ENCODE measurements at places on chromosomes 4 and X.

DNA sequence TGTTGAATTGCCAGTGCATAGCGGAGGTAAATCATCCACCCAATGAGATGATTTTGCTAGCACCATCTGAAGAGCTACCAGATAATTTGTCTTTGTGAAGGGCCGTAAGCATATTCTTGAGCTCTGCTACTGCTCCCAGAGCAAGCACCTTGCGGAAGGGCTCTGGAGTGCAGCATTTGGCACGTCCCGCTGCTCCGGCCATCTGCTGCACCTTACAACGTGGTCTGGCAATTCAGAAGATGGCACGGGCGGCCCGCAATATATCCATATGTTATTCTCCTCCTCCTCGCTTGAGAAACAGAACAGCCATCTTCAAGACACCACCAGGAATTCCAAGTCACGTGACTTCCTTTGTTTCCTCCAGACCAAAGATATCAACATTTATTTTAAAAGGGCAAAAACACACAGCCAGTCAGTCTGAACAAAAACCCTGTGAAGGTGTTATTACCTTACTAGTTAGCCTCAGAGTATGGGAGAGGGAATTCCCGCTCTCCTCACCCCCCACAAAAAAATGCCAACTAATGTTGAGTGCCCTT lies 1095.7 kb upstream of the TENM3 start:
- no peak for DNase-seq

DNA sequence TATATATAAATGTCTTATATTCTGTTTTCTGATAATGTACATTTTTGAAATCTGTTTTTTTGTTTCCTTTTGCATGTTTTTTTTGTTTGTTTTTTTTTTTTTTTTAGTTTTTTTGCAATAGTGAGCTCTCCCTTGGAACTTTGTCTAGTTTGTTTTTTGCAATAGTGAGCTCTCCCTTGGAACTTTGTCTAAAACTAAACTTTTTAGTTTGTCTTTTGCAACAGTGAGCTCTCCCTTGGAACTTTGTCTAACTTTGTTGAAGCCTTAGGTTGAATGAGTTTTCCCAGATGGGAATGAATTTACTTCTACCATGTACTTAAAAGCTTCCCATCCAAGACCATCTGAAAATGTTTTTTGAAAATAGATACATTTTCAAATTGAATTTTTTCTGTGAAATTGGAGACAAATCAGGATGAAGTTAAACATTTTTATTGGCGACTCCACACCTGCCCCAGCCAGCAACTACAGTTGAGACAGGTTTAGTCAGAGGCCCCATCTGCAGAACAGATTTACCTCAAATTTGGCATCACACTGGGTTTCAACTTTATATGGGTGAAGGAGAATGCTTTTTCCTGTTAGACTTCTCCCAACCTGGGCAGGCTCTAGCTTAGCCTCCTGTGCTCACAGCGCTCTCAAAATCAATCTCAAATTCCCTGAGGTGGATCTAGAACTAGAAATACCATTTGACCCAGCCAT lies 16.0 kb downstream of the SLC9B2 start:
- no peak for DNase-seq

DNA sequence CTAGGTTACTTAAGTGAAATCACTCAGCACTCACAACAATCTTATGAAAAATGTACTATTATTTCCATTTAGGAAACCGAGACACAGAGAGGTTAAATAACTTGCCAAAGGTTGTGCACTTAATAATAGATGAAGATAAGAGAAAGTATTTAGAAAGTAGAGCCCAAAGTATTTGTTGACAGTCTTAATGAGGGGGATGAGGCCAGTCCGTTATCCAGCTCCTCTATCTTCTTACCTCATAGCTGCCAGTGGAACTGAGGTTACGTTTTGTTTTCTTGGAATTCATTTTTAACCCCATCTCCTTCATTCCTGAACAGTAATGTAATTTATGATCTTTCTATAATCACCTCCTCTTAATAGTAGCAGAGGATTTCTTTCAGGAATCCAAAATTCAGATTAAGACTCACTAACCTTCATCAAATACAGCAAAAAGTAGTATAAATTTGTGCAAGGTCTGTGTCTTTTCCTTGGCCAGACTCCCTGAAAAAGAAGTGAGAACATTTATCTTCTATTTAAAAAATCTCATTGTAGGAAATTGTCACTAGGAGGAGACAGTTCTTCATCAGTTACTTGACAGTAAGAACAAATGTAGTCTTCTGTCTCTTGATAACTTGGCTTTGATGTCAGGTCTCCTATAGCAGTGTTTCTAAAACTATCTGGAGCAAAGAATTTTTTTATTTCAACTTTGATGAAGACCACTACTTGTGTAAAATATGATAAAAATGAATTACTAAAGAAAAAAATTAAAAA lies 35.5 kb downstream of the F8 start:
- no peak for DNase-seq

- DNase-seq = no peak
These were observed 54.8 kb downstream of the DHX15 start for GRCh38 chr4:24529555-24529954.

- no peak for DNase-seq
These were observed 17.7 kb upstream of the PPEF2 start for GRCh38 chr4:75919920-75920319.

GRCh38 chrX:107448998-107449835 lies at the start of gene FRMPD3:
TSS of gene FRMPD3 (plus strand) at chrX:107449652. CDS start at chrX:107526589, 76,937 bp downstream.
- peak; percentile 47 for DNase-seq

DNA sequence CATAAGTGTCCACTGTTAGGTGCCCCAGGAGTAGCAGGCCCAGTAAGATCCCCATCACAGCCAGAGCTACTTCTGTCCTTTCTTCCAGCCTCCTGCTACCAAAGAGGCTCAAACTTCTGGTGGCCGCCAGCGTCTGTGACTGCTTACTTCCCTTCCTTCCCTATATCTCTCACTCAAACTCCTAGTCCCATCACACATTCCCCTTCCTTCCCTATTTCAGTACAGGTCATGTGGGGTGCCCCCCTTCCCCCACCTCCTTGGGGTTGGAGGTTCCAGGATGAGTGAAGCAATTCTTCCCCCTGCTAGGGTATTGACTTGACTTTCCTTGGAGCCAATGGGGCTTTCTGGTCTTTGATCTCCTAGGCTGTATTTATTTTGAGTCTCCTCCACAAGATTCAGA lies at the start of gene VSIG4:
Gene VSIG4, minus strand, starts transcription at position 137 of the 400 bp plus-strand sequence. Its CDS starts 82 bp downstream, at position 55.
- DNase-seq = no peak

- DNase-seq = no peak
These were observed 2.9 kb downstream of the CPZ start for GRCh38 chr4:8595237-8596087.

GRCh38 chrX:73965833-73966232 lies 338.1 kb upstream of the ZCCHC13 start:
- DNase-seq = no peak

- no peak for DNase-seq
These were observed 1.8 kb downstream of the RNF128 start for GRCh38 chrX:106728337-106728736.

- no peak for DNase-seq
These were observed 65.7 kb downstream of the ZFX start for GRCh38 chrX:24215272-24215671.

- DNase-seq = no peak
These were observed 181.6 kb downstream of the MID1IP1 start for GRCh38 chrX:38982843-38983242.

DNA sequence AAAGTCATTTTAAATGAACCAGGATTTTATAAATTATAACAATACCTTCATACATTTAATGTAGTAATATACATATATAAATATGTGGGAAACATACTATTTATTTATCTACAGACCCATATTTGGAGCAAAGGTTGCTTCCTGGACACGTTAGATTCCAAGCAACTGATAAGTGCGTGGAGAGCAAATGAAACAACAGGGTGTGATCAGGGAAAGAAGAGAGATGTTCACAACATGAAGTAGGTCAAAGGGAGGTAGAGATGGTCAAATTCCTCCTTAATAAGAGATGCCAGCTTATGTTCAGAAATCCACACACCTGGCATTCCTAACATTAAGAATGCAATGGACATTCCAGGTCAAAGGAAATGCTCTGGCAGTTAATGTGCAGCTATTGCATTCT lies 53.1 kb upstream of the HPGD start:
- DNase-seq = no peak

DNA sequence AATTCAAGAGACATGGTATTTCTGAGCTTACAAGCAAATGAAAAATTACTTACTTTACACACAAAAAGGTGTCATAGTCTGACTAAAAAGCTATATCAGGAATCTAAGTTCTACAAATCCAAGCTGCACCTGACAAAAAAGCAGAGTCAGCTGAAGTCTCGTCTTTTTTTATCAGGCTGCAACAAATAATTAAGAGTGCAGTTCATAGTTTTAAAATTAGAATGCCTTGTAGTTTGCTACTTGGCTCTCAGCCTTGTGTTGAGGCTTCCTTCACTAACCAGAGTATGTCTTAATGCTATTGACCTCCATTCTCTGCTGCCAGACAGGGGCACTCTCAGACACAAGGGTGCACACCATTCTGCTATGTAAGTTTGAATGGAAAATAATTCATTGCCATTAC lies 940.7 kb downstream of the PCDH7 start:
- no peak for DNase-seq

DNA sequence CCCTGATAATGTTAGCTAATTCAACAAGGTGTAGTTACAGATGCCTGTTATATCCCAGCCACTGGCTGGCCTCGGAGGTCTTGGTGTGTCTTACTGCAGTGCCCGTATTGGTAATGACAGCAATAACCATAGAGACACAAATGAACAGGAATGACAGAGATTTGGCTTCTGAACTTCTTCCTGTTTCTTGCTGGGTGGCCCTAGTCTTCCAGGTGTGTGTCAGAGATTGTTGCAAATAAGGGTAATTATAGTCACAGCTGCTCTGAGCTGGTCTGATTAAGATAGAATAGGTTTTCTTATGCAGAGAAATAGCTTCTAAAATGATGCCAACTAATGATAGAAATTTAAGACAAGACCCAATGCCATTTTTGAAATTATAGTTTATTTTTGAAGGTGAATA lies 64.1 kb upstream of the MAD2L1 start:
- DNase-seq = no peak

GRCh38 chrX:104195489-104196084 lies 29.3 kb downstream of the FAM199X start:
- no peak for DNase-seq

DNA sequence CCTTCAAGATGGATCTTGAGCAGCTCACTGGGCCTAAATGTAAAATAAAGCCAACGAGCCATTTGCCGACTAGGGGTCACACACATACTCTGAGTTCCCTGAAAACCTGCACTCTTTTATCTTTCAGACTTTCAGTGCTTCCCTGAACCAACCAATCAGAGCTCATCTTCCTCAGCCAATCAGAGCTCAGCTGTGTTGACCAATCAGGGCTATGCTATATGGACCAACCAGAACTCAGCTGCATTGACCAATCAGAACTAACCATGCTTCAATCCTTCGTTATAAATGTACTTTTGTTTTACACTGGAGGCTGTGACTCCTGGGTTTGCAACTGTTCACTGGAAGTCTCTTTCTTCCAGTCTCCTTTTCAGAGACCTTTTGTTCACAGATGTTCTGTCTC lies 19.3 kb downstream of the SLC25A53 start:
- no peak for DNase-seq

GRCh38 chr4:36043901-36044300 lies 200.4 kb downstream of the ARAP2 start:
- no peak for DNase-seq

All from right kidney (tissue), 9 donors.